Type B pancreatic cell (in vitro differentiated cells): ENCODE measurements at places on chromosomes 13 and 19. TPM values are rescaled to one million over a fixed set of nuclear protein-coding genes. Genes with fewer than 3 reads are reported as not detected.

- no peak for DNase-seq
Observed at GRCh38 chr13:49494645-49495044, 1.1 kb upstream of the PHF11 start.

DNA sequence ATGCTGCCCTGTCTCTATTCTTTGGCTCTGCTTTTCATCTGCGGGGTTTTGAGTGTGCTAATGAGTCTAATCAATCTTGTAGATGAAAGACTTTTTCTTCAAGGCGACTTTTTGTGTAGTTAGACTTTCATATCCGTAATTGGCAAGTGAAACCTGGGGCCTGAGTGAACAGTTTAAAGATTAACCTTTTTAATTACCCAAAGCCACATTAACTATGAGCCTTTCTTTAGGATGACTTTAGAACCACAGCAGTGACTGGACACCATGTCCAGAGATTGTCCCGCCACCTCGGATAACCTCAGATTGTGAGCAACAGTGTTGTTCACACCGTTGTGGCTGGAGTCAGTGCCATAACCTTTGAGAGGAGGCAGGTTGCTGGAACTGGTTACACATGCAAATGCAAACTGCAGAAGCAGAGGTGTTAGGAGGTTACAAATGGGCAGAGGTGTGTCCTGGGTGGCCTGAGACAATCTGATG, 58.7 kb downstream of the SIAH3 start:
- no peak for DNase-seq

DNA sequence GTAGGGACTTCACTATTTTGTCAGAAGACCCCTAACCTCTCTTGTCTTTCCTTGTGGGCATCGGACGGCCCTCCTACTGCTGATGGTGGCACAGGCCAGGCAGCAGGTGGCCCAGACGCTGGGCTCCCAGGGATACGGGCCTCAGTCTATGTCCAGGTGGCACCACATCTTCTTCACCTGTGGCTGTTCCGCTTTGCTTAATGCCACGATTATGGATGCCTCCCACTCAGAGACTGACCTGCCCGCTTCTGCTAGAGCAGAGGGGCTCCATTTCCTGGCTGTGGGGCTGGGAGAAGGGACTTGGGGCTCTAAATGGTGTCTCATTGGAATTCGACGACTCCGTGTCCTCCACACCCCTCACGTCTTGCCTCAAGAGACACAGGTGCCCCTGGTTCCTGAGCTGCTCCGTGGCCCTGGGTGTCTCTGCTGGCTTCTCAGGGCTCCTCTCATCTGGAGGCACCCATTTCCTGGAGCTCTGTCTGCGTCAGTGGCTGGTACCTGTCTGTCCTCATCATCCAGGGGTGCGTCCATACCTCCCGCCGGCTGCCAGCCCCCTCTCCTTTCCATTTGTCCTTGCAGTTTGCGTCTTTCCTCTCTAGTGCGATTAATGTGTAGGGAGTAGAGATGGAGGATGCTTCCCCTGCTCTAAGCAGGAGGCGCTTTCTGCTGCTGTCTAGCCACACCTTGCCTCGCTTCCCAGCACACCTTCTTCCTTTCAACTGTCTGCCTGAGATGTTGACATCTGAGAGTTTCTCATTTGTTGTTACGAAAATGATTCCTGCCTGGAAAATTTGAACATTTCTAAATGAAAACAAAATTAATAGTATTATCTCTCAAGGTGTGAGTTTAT, 63.4 kb downstream of the TEX29 start:
- peak; percentile 51 for DNase-seq

- no peak for DNase-seq
Observed at GRCh38 chr19:48768994-48769713, 13.8 kb downstream of the FGF21 start.

- no peak for DNase-seq
Observed at GRCh38 chr19:42301646-42302203, at the start of gene PRR19. PRR19 (plus strand) TSS chr19:42302132; CDS start chr19:42309585, 7,453 bp downstream.

Gene ZNF606
- total RNA-seq: 28.1 and 39.1 TPM in 2 replicates

Gene MYO16
- 1.0 and 1.5 TPM in 2 replicates for total RNA-seq

Gene ERICH6B
- total RNA-seq: not detected in 2 replicates
